ENCODE measurements at places on chromosomes 11 and 22. TPM values are rescaled to one million over a fixed set of nuclear protein-coding genes. Genes with fewer than 3 reads are reported as not detected.

- DNase-seq = no peak
Measured at GRCh38 chr11:16982256-16982671, 31.9 kb downstream of the PLEKHA7 start.

- DNase-seq = no peak
Measured at GRCh38 chr11:12134236-12134585, 23.8 kb downstream of the MICAL2 start.

- DNase-seq = no peak
Measured at GRCh38 chr11:102709201-102709945, 3.8 kb upstream of the MMP27 start.

DNA sequence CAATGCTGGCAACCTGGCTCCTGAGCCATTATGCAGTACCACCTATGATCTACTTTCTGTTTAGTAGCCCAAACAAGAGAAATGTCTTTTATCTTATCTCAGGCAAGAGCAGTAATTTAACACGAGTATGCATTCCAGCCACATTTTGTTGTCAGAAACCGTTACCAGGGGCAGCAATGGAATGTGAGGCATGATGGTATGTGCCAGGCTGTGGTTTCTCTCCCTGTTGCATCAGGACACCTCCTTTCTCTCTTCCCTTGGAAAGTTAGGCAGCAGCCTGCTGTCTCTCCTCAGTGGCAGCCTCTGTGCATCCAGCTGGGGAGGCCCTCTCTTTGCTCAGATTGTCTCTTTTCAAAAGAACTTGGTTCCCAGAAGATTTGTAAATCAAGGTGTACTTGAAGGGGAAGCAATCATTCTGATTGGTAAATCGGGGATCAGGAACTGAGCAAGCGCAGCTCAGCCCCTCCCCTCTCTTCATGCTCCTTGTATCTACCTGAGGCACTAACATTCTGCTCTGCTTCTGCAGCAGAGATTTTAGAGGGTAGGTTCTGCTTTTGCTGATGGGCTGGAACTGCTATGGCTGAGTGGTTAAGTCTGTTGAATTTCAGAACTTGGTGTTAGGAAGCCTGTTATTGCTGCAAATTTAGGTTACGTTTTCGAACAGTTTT, 229.2 kb downstream of the ADAMTS15 start:
- peak; percentile 80 for DNase-seq

DNA sequence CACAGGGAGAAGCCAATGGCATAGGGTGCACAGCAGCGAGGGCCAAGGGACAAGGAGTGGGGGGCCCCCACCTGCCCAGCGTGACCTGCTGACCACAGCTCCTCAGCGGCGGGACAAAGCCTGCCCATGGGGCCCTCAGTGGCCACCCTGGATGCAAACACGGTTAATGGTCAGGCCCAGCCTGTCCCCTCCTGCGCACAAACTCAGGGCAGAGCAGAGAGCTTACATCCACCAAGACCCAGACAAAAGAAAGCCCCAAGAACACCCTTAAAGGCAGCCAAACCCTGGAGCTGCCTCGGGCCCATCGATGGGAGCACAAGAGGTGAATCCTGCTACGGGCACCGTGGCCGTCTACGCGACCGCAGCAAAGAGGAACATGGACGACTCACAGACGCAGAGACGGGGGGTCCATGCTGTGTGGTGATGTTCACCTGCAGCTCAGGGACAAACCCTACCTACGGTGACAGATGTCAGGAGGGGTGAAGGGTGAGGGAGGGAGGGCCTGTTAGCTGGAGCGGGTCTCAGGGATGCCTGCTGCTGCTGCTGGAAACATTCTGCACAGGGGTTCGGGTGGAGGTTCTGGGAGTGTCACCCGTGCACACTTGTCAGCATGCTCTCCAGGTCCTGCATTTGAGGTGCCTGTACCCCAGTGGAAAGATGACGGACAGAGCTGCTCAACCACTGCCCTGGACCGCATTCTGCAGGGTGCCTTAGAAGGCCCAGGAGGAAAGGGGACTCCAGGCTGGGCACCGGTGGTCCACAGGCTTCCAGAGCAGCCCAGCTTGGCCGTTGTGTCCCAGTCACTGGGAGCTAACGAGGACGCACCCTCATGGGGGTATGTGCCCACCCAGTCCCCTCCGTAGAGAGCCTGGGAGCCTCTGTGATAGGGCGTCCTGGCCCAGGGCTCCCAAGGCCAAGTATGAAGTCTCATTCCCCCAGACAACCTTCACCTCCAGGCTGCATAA, 11.6 kb downstream of the ASCL2 start:
- peak; percentile 36 for DNase-seq

GRCh38 chr11:130588471-130588870, 140.0 kb downstream of the ADAMTS15 start:
- no peak for DNase-seq

GRCh38 chr11:48043111-48043990, 63.0 kb downstream of the PTPRJ start:
- no peak for DNase-seq

DNA sequence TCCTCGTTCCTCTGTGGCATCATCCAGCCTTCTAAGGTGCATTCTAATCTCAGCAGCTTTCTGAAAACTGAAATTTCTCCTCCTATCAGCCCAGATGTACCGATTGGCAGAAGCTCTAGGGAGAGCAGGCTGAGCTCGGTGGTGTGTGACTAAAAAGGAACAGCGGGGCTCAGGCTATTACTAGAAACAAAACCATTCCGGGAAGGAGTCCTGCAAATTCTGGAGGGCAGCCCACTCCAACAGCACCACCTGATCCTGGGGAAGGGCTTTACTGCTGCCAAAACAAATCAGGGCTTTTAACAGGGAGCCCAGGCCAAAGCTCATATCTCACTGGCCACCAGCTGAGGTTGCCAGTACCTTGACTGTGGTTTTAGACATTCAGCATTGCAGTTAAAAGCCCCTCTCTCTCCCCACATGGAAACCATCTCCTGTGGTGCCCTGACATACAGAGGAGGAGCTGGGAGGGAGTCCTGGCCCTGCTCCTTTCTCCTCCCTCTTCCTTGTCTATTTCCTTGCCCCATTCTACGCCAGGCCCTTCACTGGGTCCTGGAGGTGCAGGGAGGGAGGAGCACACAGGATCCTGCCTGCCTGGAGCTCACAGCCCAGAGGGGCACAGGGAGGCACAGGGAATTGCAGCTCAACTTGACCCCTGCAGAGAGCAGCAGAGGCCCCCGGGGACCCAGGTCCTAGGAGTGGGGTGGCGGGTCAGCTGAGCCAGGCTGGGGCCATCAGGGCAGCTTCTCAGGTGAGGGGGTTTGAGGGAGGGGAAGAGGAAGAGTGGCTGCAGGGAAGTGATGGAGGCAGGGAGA, 889 bp downstream of the PLAAT4 start:
- no peak for DNase-seq

- DNase-seq = peak; percentile 92
Measured at GRCh38 chr11:30914143-30914762, 328.1 kb upstream of the MPPED2 start.

DNA sequence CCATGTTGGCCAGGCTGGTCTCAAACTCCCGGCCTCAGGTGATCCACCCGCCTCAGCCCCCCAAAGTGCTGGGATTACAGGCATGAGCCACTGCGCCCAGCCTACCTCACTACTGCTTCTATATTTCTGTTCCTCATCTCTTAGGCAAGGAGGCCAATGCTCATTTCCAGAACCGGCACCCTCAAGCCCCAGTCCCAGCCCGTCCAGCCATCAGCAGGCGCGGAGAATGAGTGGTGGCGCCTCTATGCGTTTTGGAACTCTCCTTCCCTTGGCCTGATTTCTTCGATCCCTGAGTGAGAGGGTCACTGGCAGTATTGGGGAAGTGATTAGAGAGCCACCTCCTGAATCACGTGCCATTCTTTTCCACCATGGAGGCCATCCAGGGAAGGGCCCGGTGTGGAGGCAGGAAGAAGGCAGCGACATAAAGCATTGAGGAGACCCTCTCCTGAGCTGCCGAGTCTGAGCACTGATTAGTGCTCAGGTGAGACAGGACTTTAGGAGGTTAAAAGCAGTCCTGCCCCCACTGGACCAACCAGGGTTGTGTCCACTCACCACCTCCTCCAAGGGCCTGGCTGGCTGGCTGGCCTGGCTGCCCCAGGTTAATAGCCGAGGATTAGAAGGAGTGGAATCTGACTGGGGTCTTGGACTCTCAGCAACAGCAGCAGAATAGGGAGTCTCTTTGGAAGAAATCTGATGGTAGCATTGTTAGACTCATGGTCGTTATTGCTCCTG, 8.7 kb downstream of the GRIK4 start:
- no peak for DNase-seq

DNA sequence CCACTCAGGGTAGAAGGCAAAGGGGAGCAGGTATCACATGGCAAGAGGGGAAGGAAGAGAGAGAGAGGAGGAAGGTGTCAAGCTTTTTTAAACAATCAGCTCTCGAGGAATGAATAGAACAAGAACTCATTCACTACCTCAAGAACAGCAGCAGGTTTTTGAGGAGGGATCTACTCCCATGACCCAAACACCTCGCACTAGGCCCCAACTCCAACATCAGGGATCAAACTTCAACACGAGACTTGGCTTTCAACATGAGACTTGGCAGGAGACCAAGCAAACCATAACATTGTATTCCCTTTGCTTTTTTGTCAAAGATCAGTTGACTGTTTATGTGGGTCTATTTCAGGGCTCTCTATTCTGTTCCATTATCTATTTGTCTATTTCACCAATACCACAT, 26.9 kb upstream of the APOBEC3A start:
- no peak for DNase-seq

DNA sequence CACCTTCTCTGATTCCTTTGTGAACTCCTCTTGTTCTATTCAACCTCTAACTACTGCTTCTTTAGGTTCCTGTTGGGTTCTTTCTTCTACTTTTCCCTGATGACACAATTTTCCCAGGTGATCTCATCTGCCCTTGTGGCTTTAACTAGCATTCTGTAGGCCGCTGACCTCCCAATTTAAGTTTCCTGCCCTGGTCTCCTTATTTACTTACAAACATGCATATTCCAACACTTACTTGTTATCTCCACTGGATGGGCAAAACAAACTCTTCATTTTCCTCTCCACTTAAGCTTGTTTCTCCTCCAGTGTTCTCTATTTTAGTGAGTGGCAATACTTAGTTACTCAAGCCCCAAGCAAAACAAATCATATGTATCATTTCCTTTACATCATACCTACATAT, 734.5 kb downstream of the METTL15 start:
- DNase-seq = no peak

DNA sequence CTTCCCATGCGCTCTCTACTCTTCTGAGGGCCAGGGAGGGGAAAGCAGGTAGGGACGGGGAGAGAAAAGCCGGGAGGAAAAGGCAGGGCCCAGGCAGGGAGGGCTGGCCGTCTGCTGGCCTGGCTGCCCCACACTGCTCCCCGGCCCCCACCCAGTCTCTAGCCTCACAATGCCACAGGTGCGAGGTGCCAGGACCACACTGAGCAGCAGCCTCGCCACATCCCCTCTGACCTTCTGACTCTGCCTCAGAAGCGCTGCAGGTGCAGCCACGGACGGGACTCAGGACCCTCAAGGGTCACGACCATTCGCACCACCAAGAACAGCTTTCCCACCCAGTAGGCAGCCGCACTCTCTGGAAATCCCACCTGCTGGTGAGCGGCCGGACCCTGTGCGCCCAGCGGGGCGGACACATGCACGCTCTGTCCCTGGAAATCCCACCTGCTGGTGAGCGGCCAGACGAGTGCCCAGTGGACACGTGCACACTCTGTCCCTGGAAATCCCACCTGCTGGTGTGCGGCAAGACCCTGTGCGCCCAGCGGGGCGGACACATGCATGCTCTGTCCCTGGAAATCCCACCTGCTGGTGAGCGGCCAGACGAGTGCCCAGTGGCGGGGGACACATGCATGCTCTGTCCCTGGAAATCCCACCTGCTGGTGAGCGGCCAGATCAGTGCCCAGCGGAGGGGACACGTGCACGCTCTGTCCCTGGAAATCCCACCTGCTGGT, 20.1 kb downstream of the TOLLIP start:
- no peak for DNase-seq

- DNase-seq = no peak
Measured at GRCh38 chr11:103842191-103842590, 194.2 kb upstream of the DDI1 start.

- no peak for DNase-seq
Measured at GRCh38 chr11:83051760-83052671, 19.7 kb downstream of the RAB30 start.

MOV10L1 gene
- 0.31 TPM for total RNA-seq

ALDH3B2 gene
- not detected for total RNA-seq

ACTN3 gene
- 5.3 TPM for total RNA-seq

RASL10A gene
- total RNA-seq = 1.3 TPM

Measured in endodermal cell (in vitro differentiated cells).